ENCODE measurements at places on chromosomes 2 and 18. TPM values are rescaled to one million over a fixed set of nuclear protein-coding genes. Genes with fewer than 3 reads are reported as not detected.

GRCh38 chr2:28904802-28905457 is 10.5 kb downstream of the WDR43 start:
- H3K4me3 ChIP-seq, result no peak overlapping the region
- no peak overlapping the region for H3K27ac ChIP-seq

Gene PDIA6
- 107 TPM for total RNA-seq

Gene FZD7
- total RNA-seq, result 35.2 TPM

- DNase-seq, result no peak
- H3K4me1 ChIP-seq, result peaks cover 13% of the 10 kb centered on the region
- H3K36me3 ChIP-seq, result peaks cover 29% of the 10 kb centered on the region
These were observed 77.0 kb upstream of the UBXN4 start for GRCh38 chr2:135664623-135665068.

GRCh38 chr2:198776616-198777406 is 680.9 kb downstream of the SATB2 start:
- H3K4me3 ChIP-seq, result no peak overlapping the region
- DNase-seq, result no peak
- H3K27me3 ChIP-seq, result no peaks in the 10 kb centered on the region
- no peak overlapping the region for H3K27ac ChIP-seq
- H3K4me1 ChIP-seq, result no peaks in the 10 kb centered on the region
